ENCODE measurements at places on chromosomes 11 and 22. TPM values are rescaled to one million over a fixed set of nuclear protein-coding genes. Genes with fewer than 3 reads are reported as not detected.

GRCh38 chr11:118658429-118659313 is 20.8 kb downstream of the TREH start:
- no peak for DNase-seq

ASPHD2 gene
- 1.9 TPM for polyA plus RNA-seq

DNA sequence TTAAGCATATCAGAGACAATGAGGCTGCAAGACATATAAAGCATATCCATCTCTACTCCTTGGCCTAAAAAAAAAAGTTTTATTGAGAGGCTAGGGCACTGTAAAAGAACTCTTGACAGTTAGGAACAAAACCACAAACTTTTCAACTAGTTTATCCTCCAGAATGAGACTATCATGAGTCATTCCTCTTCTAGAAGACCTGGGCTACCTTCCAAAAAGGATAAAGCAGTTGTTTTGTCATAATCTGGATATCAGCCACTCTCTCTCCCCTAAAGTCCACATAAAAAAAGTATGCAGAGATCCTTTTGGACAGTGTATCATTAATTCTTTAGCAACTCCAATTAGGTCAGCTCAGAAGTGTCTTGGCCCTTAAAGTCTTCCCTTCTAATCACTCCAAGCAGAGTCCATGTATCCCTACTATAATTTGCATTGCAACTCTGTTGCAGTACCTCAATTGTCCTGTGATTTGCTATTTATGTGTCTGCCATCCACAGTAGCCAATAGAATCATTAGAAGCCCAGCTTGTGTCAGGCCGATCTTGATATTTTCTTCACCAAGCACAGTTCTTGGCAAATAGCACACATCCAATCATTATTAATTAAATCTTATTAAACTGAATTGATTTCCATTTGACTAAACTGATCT is 10.4 kb downstream of the OR51T1 start:
- DNase-seq: peak; percentile 77

- no peak for DNase-seq
These were observed 285.0 kb downstream of the TTC28 start for GRCh38 chr22:28394513-28395110.

Measured in AG04450 (cell line).